Large intestine (tissue), 12 donors: ENCODE measurements at places on chromosomes 12 and 14. TPM values are rescaled to one million over a fixed set of nuclear protein-coding genes. Genes with fewer than 3 reads are reported as not detected.

DNA sequence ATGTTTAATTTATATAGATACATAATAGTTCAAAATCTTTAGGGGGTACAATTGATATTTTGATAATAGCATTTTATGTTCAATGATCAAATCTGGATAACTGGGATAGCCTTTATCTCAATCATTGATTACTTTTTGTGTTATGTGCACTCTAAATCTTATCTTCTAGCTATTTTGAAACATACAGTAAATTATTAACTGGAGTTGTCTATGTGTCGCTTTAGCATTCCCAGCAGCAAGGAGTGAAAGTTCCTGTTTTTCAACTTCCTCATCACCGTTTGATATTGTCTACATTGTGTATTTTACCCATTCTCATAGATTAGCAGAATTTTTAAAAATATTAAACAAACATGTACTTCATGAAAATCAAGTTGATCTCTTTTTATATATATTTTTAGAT lies 1207.4 kb downstream of the TMEM121 start:
- DNase-seq = no peak

- DNase-seq = no peak
These were observed 175.8 kb downstream of the SLC2A13 start for GRCh38 chr12:39930101-39930500.

GRCh38 chr14:103594265-103594664 lies 31.5 kb downstream of the COA8 start:
- no peak for DNase-seq

DNA sequence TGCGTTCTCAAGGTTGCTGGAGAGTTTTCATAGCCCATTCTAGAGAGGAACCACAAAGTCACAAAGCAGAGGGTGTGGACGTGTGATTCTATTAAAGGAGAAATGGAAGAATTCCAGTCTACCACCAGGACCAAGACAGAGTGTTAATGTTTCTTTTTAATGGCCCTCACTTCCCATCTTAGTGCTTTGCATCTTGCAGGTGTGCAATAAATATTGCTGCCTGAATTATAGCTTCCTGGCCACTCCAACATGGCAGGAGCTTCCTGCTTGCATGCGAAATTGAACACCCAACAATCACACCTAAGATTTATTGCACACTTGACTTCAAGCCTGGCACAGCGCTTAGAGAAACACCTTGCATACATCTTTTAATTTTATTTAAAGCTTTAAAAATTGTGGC lies 22.4 kb upstream of the PPP1CC start:
- no peak for DNase-seq

DNA sequence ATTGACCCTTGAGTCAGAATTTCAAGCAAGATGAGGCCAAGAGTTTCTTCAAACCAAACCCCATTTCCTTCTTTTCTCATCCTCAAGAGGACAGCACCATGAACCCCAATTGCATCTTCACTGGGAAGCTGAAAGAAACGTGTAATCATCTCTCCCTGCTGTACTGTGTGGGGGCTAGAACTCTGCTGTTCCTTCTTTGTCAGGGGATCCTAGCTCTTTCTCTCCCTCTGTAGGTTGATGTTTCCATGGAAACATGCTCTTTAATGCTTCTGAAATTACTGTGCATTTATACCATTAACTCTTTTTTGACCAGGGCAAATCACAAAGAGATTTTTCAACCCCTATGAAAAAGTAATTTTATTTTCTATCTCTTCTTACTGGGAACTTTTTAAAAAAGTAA lies 295.1 kb downstream of the GRIN2B start:
- no peak for DNase-seq

DNA sequence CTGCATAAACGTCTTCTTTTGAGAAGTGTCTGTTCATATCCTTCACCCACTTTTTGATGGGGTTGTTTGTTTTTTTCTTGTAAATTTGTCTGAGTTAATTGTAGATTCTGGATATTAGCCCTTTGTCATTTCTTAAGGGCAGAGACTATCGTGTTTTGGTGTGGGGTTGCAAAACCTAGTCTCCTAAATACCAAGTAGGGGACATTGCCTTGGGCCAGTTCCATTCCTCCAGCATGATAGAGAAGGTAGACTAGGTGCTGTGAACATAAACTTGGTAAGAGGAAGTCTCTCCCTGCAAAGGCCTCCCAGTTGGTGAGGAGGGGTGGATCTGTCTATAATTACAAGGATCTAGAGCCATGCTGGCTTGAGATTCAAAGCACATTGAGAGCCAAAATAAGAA lies 390.7 kb downstream of the VRK1 start:
- DNase-seq = no peak

DNA sequence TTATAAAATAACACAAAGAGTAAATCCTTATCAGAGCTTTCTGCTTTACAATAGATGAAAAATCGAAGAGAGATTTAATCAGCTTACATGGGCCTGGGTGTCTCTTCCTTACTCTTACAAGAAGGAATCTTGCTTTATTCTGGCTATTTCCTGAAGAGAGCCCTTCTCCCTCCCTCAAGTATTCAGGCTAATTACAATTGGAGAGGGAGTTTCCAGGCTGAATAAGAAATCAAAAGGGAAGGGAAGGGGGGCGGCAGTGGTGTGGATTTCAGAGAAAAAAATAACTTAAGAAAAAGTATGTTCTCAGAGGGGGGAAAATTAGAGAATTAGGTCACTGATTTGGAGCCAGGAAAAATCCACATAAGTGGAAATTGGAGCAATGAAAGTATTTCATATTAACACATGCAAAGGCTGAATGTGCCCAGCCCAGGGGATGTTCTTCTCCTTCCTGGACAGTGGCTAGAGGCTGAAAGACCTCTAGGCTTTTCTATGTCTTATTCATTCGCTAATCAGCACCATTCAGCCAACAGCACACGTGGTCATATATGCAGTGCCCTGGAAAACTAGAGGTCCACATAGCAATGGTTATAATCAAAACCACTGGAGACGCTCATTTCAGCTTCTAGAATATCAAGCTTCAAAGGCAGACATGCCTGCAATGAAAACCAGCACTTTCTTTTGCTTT lies 158.9 kb upstream of the BTG1 start:
- no peak for DNase-seq

DNA sequence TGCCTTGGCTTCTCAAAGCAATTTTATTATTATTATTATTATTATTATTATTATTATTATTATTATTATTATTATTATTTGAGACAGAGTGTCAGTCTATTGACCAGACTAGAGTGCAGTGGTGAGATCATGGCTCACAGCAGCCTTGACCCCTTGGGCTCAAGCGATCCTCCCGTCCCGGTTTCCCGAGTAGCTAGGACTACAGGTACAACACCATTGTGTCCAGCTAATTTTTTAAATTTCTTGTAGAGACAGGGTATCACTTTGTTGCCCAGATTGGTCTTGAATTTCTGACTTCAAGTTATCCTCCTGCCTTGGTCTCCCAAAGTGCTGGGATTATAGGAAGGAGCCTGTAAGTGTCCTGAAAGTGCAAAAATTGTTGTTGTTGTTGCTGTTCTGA lies 11.6 kb upstream of the AP4S1 start:
- DNase-seq = no peak

- DNase-seq = no peak
These were observed 32.5 kb downstream of the ATF7 start for GRCh38 chr12:53593707-53594106.

GRCh38 chr14:94153750-94154342 lies 20.3 kb upstream of the PPP4R4 start:
- DNase-seq = no peak

DNA sequence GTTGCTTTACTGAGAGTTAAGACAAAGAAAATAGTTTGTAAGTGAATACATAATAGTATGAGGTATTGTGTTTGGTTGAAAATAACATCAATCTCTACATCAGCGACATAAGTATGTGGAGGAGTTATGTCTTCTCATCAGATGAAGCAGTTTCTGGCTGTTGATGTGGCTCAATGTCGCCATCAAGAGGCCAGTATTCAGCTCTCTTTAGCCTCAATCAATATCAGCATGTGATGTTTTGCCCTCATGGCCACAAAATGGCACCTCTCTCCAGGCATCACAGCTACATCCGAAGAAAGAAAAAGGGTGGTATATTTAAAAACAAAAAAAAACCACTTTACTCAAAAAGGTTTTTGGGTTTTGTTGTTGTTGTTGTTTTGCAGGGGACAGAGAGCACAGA lies 302.3 kb upstream of the TMEM132C start:
- no peak for DNase-seq

GRCh38 chr12:93441081-93441616 lies 598 bp downstream of the UBE2N start:
- DNase-seq = peak; percentile 32

GRCh38 chr12:120167529-120168095 lies 26.9 kb downstream of the GCN1 start:
- no peak for DNase-seq

DNA sequence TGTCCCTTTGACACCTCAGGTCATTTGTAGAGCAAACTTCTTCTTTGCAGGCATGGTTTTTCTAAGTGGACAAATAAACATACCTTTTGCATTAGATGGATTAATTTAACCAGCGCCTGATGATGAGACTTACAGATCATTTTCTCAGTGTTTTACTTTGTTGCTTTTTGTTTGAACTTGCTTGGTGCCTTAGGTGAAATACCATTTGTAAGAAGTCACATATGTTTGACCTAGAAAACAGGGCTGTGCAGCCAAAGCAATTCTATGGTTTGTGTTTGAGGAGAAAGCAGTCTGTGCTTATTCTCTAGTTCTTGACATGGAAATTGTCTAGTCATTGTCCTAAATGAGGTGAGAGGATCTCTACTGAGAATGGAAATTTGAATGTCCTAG lies 111.1 kb downstream of the DIP2B start:
- DNase-seq = no peak

- no peak for DNase-seq
These were observed 63.8 kb upstream of the ACTN1 start for GRCh38 chr14:69042787-69043444.

GRCh38 chr12:117972301-117972700 lies 3.5 kb upstream of the KSR2 start:
- DNase-seq = peak; percentile 23

DNA sequence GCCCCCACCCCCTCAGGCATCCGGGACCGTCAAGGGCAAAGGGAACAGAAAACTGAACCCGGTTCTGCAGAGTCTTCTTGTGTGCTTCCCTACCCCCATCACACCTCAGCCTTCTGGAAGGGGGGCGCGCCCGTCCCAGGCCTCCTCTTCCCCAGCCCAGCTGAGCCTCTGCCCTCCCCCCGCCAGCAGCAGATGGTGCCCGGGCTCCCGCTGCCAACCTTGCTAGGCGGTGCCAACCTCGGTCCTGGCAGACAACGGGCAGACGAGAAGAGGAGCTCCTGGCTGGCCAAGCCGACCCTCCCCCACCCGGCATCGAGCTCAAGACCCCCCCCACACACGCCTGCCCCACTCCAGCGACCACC lies 8.7 kb downstream of the STAC3 start:
- DNase-seq = no peak

DNA sequence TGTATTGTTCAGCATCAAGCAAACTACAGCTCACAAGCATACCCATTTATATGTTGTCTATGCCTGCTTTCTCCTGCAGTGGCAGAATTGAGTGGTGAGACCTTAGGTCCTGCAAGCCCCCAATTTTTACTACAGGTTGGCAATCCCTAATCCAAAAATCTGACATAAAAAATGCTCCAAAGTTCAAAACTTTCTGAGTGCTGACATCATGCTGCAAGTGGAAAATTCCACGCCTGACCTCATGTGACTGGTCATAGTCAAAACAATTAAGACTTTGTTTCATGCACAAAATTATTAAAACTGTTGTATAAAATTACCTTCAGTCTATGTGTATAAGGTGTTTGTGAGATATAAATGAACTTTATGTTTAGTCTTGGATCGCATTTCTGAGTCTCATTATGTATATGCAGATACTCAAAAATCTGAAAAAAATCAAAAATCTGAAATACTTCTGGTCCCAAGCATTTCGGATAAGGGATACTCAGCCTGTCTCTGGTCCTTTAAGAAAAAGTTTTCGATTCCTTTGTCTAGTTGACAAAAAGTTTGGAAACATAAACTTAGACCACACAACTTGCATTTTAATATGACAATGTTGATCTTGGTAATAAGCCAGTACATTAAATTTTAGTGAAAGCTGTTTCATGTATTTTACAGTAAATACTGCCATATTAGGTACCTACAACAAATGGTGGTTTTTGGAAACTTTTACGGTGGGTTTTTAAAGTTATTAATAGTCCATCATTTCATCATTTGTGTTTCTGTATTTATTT lies 81.5 kb downstream of the AEBP2 start:
- no peak for DNase-seq

- DNase-seq = peak; percentile 13
These were observed 19.4 kb upstream of the A2M start for GRCh38 chr12:9134981-9135628.

GRCh38 chr12:57476162-57476992 lies 3.3 kb downstream of the ARHGAP9 start:
- DNase-seq = no peak

DNA sequence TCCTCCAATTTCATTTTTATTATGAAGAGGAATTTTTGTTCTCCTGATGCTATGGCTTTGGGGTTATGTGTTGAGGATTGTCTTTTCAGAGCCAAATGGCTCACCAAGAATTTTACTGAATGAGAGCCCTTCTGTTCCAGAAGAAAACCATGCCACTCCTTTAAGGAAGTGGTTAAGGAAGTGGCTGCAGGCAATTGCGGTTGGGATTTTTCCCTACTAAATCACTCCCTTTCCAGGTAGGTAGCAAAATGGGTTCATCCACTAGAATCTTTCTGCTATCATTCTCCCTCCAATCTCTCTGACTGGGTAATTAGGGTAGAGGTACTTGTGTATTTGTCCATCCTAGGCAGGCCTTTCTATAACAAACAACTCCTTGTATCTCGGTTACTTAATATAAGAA lies 163.1 kb downstream of the TTC8 start:
- no peak for DNase-seq

DNA sequence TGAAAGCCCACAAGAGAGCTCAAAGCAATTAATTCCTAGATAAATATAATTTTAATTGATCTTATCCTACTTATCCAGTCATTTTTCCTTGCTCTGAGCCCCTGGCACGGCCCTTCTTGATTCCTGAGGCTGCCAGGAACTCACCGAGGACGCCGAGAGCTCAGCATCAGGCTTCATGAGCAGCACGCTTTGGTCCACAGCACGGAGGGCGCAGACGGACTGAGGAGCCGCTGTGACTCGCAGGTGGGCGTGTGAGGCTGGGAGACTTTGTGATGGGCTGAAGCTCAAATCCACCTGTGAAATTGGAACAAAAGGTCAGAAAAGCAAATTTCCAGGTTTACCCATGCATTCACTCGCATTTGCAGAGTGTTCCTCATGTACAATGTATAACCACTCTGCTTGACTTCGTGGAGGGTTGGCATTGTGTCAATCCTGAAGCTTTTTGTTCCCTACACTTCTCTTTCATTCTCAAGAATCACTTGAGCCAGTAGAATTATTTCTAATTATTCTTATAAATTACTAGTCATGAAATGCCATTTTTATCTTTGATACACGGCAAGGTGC lies 17.2 kb downstream of the A2M start:
- no peak for DNase-seq

DNA sequence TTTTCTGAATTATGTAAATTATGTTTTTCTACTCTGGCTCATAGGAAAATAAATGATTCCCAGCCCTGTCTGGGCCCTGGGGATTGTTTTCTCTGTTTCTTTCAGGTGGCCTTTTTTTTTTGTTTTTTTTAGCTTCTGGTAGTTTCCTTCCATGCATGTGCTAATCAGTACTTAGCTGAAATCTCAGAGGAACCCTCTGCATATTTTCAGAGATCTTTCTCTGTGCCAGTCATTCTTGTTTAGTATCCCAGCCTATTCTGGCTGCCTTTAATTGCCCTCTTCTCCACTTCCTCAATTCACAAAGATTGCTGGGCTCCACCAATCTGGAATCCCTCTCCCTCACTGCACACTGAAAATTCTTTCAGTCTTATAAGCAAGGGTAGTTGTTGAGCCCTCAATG lies 46.9 kb downstream of the CNOT2 start:
- no peak for DNase-seq

Gene CPNE6
- polyA plus RNA-seq = 0.31 TPM

Gene SBNO1
- 18.8 TPM for polyA plus RNA-seq
